ENCODE measurements at places on chromosomes 13 and 19.

DNA sequence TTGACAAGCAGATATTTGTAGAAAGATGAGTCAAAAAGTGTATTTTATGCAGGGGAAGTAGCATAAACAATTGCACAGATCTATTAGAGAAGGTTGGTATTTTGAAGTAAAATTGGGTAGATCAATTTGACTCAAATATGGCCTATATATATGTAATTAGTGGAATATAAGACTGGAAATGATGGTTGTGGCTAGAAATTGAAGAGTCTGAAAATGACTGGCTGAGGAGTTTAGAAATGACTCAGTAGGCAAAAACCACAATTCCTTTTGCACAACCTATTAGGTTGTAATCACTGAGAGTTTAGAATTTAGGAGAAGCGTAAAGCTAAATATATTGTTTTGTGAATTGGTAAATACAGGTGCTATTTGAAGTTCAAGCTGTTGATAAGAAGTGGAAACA is 622.6 kb upstream of the PCDH20 start:
- DNase-seq, result no peak

- no peak for DNase-seq
These were observed 658 bp downstream of the CLPP start for GRCh38 chr19:6362027-6362350.

DNA sequence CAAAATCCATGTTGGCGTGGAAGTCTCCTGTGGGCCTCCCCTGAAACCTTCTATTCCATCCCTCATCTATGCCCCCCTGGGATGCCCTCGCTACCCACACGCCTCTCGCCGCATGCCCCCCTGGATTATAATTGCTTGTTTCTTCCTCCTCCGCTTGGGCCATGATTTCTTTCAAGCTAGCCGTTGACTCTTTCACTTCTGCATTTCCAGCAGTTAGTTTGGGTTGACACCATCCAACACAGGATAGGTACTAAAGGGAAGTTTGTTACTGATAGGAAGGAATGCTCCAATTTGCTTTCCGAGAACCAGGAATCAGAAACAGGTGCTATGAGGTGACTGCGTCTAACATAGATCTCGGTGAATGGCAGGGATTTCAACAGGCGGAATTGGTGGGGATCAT is 7.7 kb upstream of the SLC25A15 start:
- no peak for DNase-seq

DNA sequence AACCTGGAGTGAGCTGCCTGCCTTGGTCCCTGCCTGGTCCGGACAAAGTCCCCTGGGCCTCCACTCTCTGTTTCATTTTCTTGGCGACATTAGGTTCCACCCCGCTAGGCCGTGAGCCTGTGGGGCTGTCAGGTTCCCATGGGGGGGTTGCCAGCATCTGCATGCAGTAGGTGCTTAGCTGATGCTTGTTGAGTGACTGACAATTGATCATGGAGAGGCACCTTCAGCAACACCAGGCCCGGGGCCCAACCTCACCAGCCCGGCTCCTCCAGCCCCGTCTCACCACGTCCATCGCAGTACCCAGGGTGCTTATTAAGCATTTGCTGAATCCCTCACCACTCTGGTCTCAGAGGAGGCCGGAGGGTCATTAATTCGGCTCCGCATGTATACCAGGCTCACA is 13.4 kb downstream of the MISP start:
- DNase-seq, result no peak

DNA sequence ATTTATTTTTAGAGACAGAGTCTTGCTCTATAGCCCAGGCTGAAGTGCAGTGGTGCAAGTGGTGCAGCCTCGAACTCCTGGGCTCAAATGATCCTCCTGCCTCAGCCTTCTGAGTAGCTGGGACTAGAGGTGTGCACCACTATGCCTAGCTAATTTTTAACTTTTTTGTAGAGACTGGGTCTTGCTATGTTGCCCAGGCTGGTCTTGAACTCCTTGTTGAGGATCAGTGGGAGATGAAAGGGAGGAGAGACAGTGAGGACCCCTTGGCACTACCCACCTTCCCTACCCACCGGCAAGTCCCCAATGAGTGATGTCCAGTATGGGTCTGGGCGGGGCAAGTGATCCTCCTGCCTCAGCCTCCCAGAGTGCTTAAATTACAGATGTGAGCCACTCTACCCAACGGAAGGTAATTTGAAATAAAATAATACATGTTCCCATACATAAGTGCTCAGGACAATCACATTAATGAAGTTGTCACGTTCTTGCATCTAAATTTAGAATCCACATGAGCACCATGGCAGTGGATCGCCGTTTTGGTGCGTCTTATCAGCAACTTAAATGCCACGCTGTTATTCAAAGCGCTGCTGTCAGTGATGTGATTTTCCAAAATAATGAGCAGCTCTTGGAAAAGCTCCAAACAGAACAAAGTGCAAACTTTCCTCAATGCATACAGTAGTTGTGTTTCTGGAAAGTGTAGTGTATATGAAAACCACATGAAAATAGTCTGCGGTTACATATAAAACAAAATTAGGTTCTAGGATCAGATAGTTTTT is 5.9 kb upstream of the ARL11 start:
- DNase-seq, result no peak

GRCh38 chr19:2528675-2529101 is 52.8 kb downstream of the GADD45B start:
- DNase-seq, result no peak

- DNase-seq, result peak; percentile 91
These were observed 61.1 kb upstream of the FAM216B start for GRCh38 chr13:42720113-42720857.
